ENCODE measurements at places on chromosomes 5 and 9. TPM values are rescaled to one million over a fixed set of nuclear protein-coding genes. Genes with fewer than 3 reads are reported as not detected.

DNA sequence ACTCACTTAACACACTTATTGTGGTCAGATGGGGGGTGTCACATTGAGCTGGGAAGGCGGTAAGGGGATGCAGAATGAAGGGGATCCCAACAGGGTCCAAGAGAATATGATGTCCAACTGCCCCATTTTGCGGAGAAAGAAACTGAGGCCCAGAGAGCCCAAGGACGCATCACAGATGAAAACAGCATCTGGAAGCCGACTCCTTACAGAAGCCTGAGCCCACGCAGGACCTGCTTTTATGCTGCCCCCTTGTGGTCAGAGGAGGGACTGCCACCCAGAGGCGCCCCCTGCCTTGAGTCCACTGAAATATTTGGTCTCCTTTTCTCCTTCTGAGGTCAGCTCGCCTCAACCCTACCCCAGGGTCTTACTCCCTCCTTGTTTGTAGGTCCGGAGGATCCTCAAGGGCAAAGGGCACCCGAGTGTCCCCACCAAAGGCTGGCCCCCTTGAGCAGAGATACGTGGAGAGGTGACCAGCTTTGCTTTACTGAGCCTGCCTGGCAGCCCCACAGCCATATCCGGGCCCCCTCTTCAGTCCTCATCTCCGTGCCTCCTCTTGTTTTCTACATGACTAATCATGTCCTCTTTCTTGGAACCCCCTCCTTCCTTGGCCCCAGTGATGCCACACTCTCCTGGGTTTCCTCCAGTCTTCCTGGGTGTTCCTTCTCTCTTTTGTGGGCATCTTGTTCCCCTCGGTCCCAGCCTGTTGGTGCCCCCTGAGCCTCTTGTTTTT is 30.0 kb upstream of the TTLL11 start:
- H3K27ac ChIP-seq, result no peak overlapping the region

DNA sequence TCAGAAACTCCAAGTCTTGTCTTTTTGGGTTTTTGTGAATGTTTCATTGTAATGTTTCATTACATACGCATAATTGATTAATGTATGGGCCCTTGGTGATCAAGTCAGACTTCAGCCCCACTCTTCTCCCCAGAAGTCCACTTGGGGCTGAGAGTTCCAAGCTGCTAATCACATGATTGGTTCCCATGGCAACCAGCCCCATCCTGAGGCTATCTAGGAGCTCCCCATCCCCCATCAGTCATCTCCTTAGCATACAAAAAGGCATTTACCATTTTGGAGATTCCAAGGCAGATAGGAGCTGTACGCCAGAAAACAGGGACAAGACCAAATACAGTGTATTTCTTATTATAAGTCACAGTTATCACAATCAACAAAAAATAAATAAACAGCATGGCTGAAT is 22.9 kb upstream of the SYK start:
- no peak overlapping the region for H3K4me3 ChIP-seq
- no peaks in the 10 kb centered on the region for H3K27me3 ChIP-seq
- no peak overlapping the region for H3K27ac ChIP-seq
- no peak for DNase-seq

DNA sequence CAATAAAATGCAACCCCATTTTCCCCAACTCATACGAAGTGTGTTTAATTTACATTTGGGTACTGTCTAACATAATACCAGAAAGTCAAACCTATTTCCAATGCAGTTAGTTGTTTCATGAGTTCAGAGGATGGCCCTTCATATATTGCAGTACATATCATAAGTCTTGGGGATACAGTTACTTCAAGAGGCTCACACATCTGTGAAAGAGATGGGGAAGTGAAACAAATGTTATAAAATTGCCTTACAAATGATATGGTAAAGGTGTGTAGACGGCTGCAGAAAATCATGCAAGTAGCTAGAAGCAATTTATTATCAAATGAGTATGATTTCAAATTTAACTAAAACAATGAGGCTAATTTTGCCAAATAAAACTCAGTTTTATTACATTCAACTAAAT is 219.0 kb upstream of the CDH12 start:
- H3K36me3 ChIP-seq, result no peaks in the 10 kb centered on the region
- no peak for DNase-seq
- no peak overlapping the region for H3K27ac ChIP-seq
- H3K27me3 ChIP-seq, result no peaks in the 10 kb centered on the region

- peaks cover 5% of the 10 kb centered on the region for H3K27me3 ChIP-seq
- no peak for DNase-seq
- peaks cover 9% of the 10 kb centered on the region for H3K4me1 ChIP-seq
- no peaks in the 10 kb centered on the region for H3K36me3 ChIP-seq
- H3K27ac ChIP-seq, result no peak overlapping the region
- H3K4me3 ChIP-seq, result no peak overlapping the region
Measured at GRCh38 chr9:78572266-78572665, 275.3 kb downstream of the PSAT1 start.

DNA sequence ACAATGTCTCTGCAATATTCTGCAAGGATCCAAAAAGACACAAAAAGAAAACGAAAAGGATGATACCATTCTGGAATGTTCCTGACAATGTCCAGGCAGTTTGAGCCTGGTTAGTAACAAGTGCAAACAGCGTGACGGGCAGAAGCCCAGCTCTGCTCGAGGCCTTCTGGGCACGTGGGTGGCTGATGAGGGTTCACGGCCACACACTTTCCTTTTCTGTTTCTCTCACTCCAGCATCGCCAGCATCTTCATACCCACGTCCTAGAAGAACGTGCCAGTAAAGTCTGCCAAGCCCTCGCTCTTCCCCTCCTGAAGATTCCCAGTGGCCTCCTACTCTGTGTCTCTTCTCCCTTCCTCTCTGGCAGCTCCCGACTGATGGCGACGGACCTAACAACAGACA is 36.7 kb downstream of the COL23A1 start:
- DNase-seq, result peak; percentile 7
- H3K27me3 ChIP-seq, result no peaks in the 10 kb centered on the region
- H3K4me1 ChIP-seq, result no peaks in the 10 kb centered on the region
- H3K36me3 ChIP-seq, result no peaks in the 10 kb centered on the region
- H3K27ac ChIP-seq, result no peak overlapping the region

DNA sequence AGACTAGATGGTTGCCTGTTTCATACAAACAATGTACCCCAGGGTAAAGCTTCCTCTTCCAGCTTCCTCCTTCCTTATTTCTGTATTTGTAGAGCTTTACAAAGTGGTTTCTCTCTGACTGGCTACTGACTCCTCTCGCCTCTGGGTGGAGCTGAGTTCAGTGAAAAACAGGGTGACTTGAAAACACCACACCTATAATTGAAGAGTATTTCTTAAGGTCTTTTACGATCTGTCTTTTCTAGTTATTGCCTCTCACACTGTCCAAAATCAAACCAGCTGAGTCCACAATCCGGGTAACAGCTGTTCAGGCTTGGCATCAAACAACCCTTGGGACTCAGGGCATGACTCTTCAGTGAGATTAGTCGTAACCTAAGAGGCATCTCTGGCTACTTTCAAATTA is 200.4 kb downstream of the ARRDC3 start:
- peak; percentile 75 for DNase-seq
- H3K4me1 ChIP-seq, result peaks cover 32% of the 10 kb centered on the region
- H3K4me3 ChIP-seq, result no peak overlapping the region
- peak overlapping the region; percentile 31 for H3K27ac ChIP-seq
- H3K27me3 ChIP-seq, result no peaks in the 10 kb centered on the region

Gene PCDHB11
- 0.38 TPM for total RNA-seq

Gene GARNL3
- 0.43 TPM for total RNA-seq

Gene GFI1B
- total RNA-seq, result not detected

Gene RIOK2
- total RNA-seq, result 35.5 TPM

Gene UGT3A2
- total RNA-seq, result not detected

Gene SHC3
- 0.63 TPM for total RNA-seq

Measured in GM23248 (cell line).